ENCODE measurements at places on chromosomes 7 and 10. TPM values are rescaled to one million over a fixed set of nuclear protein-coding genes. Genes with fewer than 3 reads are reported as not detected.

DNA sequence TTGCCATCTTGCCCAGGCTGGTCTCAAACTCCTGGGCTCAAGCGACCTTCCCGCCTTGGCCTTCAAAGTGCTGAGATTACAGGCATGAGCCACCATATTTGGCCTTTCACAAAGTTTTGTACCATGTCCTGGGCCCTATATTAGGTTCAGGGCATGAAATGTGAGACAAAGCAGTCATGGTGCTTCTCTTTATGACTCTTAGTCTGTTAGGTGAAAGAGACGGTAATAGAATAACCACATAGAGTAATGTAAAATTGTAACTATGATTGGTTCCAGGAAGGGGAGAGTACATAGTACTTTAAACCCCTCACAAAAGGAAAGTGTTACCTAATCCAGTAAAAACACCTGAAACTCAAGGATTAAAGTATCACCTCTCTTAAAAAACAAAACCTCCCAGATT lies 144.7 kb downstream of the SPAG6 start:
- no peak for DNase-seq

GRCh38 chr7:12712236-12712635 lies 24.8 kb downstream of the ARL4A start:
- DNase-seq, result no peak

DNA sequence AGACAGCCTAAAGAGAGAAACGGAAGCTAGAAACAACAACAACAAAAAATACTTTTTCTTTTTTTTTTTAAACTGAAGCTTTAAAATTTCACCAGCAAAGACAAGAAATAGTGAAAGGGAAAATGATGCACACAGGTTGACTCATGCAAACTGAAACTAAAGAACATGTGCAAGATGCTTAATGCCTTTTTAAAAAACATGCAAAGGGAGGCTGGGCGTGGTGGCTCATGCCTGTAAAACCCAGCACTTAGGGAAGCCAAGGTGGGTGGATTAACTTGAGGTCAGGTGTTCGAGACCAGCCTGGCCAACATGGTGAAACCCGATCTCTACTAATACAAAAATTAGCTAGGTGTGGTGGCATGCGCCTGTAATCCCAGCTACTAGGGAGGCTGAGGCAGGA lies 15.1 kb upstream of the CUBN start:
- no peak for DNase-seq

- no peak for DNase-seq
Measured at GRCh38 chr7:133331861-133332260, 79.0 kb downstream of the EXOC4 start.

GRCh38 chr10:131024259-131025131 lies 287.0 kb downstream of the TCERG1L start:
- no peak for DNase-seq

DNA sequence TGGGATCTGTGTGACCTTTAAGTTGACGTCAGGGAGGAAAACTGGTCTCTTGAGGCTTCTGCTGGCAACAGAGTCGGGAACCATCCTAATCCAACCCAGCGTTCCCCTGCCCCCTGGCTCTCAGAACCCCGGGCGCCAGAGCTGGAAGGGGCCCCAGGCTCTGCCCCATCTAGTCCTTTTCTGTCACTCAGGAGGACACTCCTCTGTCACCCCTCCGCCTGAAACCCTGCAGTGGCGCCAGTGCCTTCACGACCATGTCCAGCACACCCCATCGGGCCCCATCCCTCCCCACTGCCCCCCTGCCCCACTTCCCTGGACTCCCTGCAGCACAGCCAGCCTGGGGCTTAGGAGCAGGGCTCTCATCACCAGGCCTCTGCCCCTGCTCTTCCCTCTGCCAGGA lies 39.1 kb downstream of the COL13A1 start:
- no peak for DNase-seq

DNA sequence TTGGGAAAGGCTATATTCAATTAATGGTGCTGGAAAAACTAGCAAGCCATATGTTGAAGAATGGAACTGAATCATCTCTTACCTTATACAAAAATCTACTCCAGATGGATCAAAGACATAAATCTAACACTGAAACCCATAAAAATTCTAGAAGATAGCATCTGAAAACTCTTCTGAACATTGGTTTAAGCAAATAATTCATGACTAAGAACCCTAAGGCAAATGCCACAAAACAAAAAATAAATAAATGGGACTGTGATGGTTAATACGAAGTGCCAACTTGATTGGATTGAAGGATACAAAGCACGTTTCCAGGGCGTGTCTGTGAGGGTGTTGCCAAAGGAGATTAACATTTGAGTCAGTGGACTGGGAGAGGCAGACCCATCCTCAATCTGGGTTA lies 1130.0 kb downstream of the DNAJB9 start:
- DNase-seq, result no peak

- DNase-seq, result no peak
Measured at GRCh38 chr7:155382802-155383171, 75.1 kb upstream of the EN2 start.

GRCh38 chr10:130739757-130740145 lies 571.8 kb downstream of the TCERG1L start:
- no peak for DNase-seq

GRCh38 chr10:68315582-68315981 lies 16.3 kb upstream of the HNRNPH3 start:
- DNase-seq, result no peak

- DNase-seq, result no peak
Measured at GRCh38 chr7:159104188-159104920, 40.3 kb downstream of the VIPR2 start.

GRCh38 chr7:45699726-45700390 lies 125.7 kb downstream of the ADCY1 start:
- DNase-seq, result peak; percentile 16

GRCh38 chr7:21616796-21617436 lies 74.1 kb downstream of the DNAH11 start:
- DNase-seq, result no peak

SLC29A3 gene
- 12.0 TPM for total RNA-seq

ZP3 gene
- total RNA-seq, result 2.0 TPM

CRHR2 gene
- 0.16 TPM for total RNA-seq

OR2A42 gene
- under 0.01 TPM for total RNA-seq

SEMA3A gene
- total RNA-seq, result 23.2 TPM

ATOH7 gene
- total RNA-seq, result not detected

KNDC1 gene
- total RNA-seq, result 2.3 TPM

HMX2 gene
- not detected for total RNA-seq
